ENCODE measurements at places on chromosomes 12 and 14. TPM values are rescaled to one million over a fixed set of nuclear protein-coding genes. Genes with fewer than 3 reads are reported as not detected.

The KRT78 gene
- not detected for total RNA-seq

The LAG3 gene
- total RNA-seq: 268 TPM

The KRT77 gene
- not detected for total RNA-seq

The PLEKHG3 gene
- 6.2 TPM for total RNA-seq

The DLGAP5 gene
- 26.4 TPM for total RNA-seq

The NPAS3 gene
- total RNA-seq: not detected

The ABHD4 gene
- total RNA-seq: 13.6 TPM

The KRT72 gene
- not detected for total RNA-seq

The AREL1 gene
- 50.2 TPM for total RNA-seq

The FOXA1 gene
- total RNA-seq: not detected

The CD163L1 gene
- not detected for total RNA-seq

The PLEKHD1 gene
- not detected for total RNA-seq

The MGAT4C gene
- not detected for total RNA-seq

The CISTR gene
- total RNA-seq: not detected

The PROX2 gene
- not detected for total RNA-seq

Measured in activated T-helper 1 cell treated with anti-CD3 and anti-CD28 coated beads, Interleukin-12 subunit alpha, Interleukin-12 subunit beta, Interleukin-2, Interleukin-4 antibody, amounts not matched to agents 30 ng/mL and 10 ng/mL and 1 ng/mL, durations not matched to agents 14 hours and 24 hours and 36 hours (primary cell).